Sigmoid colon (tissue), 7 donors: ENCODE measurements at places on chromosomes 6 and 20. TPM values are rescaled to one million over a fixed set of nuclear protein-coding genes. Genes with fewer than 3 reads are reported as not detected.

DNA sequence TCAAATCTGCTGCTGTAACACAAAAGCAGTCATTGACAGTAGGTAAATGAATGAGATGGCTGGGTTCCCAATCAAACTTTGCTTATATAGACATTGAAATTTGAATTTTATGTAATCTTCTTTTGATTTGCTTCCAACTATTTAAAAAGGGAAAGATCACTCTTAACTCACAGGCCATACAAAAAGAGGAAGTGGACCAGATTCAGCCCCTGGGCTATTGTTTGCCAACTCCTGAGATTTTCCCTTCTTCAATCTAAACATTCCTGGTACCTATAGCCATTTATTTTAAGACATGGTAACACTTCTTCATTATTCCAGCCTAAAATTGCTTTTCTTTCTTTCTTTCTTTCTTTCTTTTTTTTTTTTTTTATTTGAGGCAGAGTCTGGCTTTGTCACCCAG lies 260.6 kb downstream of the TFAP2A start:
- H3K36me3 ChIP-seq: no peaks in the 10 kb centered on the region
- H3K27me3 ChIP-seq: no peaks in the 10 kb centered on the region
- H3K4me1 ChIP-seq: no peaks in the 10 kb centered on the region
- no peak for DNase-seq

GRCh38 chr20:47317127-47317895 lies 39.2 kb downstream of the ZMYND8 start:
- H3K4me3 ChIP-seq: peak overlapping the region; percentile 30
- H3K4me1 ChIP-seq: peaks cover 74% of the 10 kb centered on the region
- DNase-seq: peak; percentile 95

DNA sequence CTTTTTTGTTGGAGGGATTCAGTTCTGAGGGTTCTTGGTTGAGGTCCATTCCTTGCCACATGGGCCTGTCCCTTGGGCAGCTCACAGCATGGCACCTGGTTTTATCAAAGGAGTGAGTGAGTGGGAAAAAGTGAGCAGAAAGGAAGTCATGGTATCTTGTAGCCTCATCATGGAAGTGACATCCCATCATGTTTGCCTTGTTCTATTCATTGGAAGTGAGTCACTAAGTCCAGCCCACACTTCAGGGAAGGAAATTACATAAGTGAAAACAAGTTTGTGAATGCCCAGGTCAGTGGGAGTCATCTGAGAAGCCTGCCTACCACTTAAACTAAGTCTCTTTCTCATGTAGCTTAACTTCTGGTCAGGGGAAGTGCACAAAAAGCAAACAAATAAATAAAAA lies 32.8 kb upstream of the ZNFX1 start:
- H3K27me3 ChIP-seq: no peaks in the 10 kb centered on the region
- no peak overlapping the region for H3K4me3 ChIP-seq
- no peak for DNase-seq

- no peak overlapping the region for H3K27ac ChIP-seq
- H3K4me3 ChIP-seq: no peak overlapping the region
- no peaks in the 10 kb centered on the region for H3K36me3 ChIP-seq
- DNase-seq: no peak
These were observed 73.3 kb downstream of the TFAP2A start for GRCh38 chr6:10341605-10342004.

Gene TBPL1
- total RNA-seq: 13.2 TPM

Gene EYA4
- total RNA-seq: 0.82 TPM

Gene SMLR1
- not detected for total RNA-seq

DNA sequence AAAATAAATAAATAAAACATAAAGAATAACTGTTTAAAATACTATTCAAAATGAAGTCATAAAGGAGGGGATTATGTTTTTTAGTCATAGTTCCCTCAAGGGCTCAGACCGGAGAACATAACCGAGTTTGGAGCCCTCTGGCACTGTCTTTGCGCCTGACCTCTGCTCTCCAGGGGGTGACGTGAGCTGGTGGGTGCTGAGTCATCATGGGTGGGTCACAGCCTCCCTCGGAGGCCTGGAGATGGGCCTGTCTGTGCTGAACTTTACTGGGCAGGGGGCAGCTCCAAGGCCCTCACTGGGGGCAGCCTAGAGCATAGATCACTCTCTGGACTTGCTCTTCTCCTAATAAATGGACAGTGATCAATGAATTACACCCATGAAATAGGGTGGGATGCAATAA lies 3.1 kb upstream of the MAVS start:
- no peak overlapping the region for H3K4me3 ChIP-seq
- no peak for DNase-seq
- no peak overlapping the region for H3K27ac ChIP-seq
- H3K4me1 ChIP-seq: peaks cover 20% of the 10 kb centered on the region

GRCh38 chr6:161198783-161199460 lies 74.9 kb downstream of the AGPAT4 start:
- no peak overlapping the region for H3K27ac ChIP-seq
- no peak overlapping the region for H3K4me3 ChIP-seq
- no peaks in the 10 kb centered on the region for H3K27me3 ChIP-seq
- DNase-seq: no peak
- no peaks in the 10 kb centered on the region for H3K36me3 ChIP-seq
- H3K4me1 ChIP-seq: no peaks in the 10 kb centered on the region

- H3K4me3 ChIP-seq: no peak overlapping the region
- no peaks in the 10 kb centered on the region for H3K36me3 ChIP-seq
- H3K4me1 ChIP-seq: no peaks in the 10 kb centered on the region
- DNase-seq: peak; percentile 12
These were observed 9.1 kb downstream of the ANKRD60 start for GRCh38 chr20:58219342-58219700.

Gene EPB41L2
- total RNA-seq: 129 TPM
